ENCODE measurements at places on chromosomes 16 and 17.
A peak's percentile ranks its signal among the peaks of the same experiment; 100 is the strongest.

DNA sequence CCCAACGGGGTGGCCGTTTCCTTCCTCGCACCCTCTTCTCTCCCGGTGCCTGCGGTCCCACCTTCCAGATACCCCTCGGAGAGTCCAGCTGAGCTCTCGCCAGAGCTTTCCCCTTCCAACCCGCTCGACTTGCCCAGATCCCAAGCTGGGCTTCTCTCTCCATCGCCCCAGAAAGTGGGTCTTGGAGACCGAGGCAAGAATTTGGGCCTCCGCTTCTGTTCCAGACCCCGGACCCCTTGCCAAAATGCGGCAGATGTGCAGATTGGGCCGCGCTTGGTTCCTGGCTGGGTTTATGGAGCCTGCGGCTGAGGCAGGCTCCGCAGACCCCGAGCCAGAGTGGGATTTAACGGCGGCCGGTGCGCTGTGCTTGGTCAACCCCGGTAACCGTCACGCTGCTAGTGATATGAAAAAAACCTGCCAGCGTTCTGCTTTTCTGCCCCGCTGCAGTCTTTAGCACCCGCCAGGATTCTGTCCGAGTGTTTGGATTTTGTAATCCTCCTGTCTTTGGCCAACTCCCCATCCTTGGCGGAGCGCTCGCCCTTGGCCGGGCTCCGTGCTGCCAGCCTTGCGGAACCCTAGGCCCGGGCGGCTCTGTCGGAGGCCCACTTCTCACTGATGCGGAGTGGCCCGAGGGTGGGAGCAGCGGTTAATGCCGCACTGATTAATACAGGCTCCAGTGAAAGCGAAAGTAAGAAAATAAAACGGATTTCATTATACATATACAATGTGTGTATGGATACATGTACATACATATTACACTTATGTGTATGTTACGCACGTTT lies 754 bp upstream of the SLFN11 start:
- peaks cover 7% of the 10 kb centered on the region for H3K36me3 ChIP-seq
- H3K27ac ChIP-seq: peak overlapping the region; percentile 98
- peak overlapping the region; percentile 79 for H3K4me3 ChIP-seq
- peak; percentile 65 for DNase-seq

- no peak overlapping the region for H3K27ac ChIP-seq
- H3K4me1 ChIP-seq: peaks cover 5% of the 10 kb centered on the region
- no peaks in the 10 kb centered on the region for H3K36me3 ChIP-seq
- no peak for DNase-seq
- H3K4me3 ChIP-seq: no peak overlapping the region
- peaks cover 21% of the 10 kb centered on the region for H3K27me3 ChIP-seq
These were observed 5.7 kb upstream of the RAB40B start for GRCh38 chr17:82703935-82704865.

GRCh38 chr17:43051969-43052368 lies 26.9 kb downstream of the RND2 start:
- DNase-seq: no peak
- no peak overlapping the region for H3K27ac ChIP-seq
- H3K4me1 ChIP-seq: no peaks in the 10 kb centered on the region
- H3K27me3 ChIP-seq: no peaks in the 10 kb centered on the region

DNA sequence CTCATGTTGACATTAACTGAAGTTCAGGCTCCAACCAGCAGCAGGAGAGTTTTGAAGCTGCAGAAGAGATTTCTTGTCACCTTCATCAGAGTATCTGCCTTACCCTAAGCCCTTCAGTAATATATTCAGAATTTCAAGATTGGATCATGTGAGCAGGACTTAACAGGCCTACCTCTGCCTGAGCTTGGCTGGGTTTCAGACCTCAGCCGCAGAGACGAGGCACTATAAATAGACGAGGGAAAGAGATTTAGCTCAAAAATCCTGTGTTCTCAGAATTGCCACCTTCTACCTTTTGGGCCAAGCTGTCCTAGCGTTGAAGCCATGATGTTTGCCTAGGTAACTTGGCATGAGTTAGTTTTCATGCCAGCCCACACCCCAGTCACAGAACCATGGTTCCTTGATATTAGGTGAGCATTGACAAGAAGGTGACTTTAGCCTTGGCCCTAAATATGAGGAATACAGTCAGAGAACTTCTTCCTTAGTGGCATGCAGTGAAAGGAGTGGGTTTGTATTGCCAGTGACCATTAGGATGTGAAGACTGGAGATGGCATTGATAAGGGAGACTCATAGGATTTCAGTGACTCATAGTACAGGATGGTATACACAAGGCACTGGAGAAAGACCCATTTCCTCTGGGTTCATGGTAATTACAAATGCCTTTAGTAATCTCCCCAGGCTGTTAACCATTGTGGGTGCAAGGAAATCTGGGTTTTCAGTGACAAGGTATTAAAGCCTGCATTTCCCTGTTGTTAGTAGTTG lies 224.3 kb downstream of the MSI2 start:
- peaks cover 69% of the 10 kb centered on the region for H3K4me1 ChIP-seq
- peak overlapping the region; percentile 79 for H3K27ac ChIP-seq
- H3K27me3 ChIP-seq: no peaks in the 10 kb centered on the region
- H3K4me3 ChIP-seq: no peak overlapping the region
- no peak for DNase-seq
- H3K36me3 ChIP-seq: no peaks in the 10 kb centered on the region

GRCh38 chr16:50889746-50890145 lies 147.9 kb downstream of the CYLD start:
- H3K4me3 ChIP-seq: no peak overlapping the region
- no peak for DNase-seq
- H3K27ac ChIP-seq: no peak overlapping the region
- H3K4me1 ChIP-seq: no peaks in the 10 kb centered on the region
- H3K27me3 ChIP-seq: peaks cover 42% of the 10 kb centered on the region

GRCh38 chr17:57355090-57355859 lies 99.0 kb downstream of the MSI2 start:
- no peak for DNase-seq
- no peaks in the 10 kb centered on the region for H3K27me3 ChIP-seq
- H3K27ac ChIP-seq: peak overlapping the region; percentile 81
- no peaks in the 10 kb centered on the region for H3K36me3 ChIP-seq
- no peak overlapping the region for H3K4me3 ChIP-seq
- H3K4me1 ChIP-seq: peaks cover 64% of the 10 kb centered on the region

GRCh38 chr17:52030052-52030451 lies 128.5 kb downstream of the CA10 start:
- no peaks in the 10 kb centered on the region for H3K36me3 ChIP-seq
- no peak overlapping the region for H3K27ac ChIP-seq
- DNase-seq: no peak
- H3K4me1 ChIP-seq: no peaks in the 10 kb centered on the region
- no peaks in the 10 kb centered on the region for H3K27me3 ChIP-seq

GRCh38 chr17:32355649-32356377 lies 5.9 kb downstream of the ZNF207 start:
- H3K27me3 ChIP-seq: no peaks in the 10 kb centered on the region
- H3K4me1 ChIP-seq: peaks cover 93% of the 10 kb centered on the region
- peak overlapping the region; percentile 60 for H3K27ac ChIP-seq
- H3K36me3 ChIP-seq: peaks cover 87% of the 10 kb centered on the region
- peak overlapping the region; percentile 38 for H3K4me3 ChIP-seq
- DNase-seq: no peak

DNA sequence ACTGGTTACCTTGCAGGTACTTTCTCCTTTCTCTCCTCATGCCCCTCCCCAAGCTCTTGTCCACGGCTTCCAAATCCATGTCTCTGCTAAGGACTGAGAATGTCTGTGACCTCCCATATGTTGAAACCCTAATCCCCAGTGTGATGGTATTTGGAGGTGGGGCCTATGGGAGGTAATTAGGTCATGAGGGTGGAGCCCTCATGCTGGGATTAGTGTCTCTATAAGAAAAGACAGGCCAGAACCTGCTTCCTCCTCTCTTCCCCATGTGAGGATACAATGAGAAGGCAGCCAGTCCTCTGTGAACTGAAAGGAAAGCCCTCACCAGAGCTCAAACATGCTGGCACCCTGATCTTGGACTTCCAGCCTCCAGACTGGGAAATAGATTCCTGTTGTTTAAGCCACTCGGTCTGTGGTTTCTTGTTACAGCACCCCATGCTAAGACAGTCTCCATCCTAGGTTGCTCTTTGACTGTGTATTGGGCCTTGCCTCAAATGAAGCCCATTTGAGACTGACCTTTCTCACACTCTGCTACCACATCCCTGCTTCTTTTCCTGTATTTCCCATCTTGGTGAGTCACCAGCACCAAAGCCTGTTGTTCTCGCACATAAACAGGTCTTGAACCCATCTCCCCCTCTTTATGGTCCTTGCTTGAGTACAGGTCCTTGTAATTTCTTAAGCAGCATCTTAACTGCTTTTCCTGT lies 135.0 kb downstream of the CDK5R1 start:
- no peak for DNase-seq
- no peak overlapping the region for H3K27ac ChIP-seq
- H3K4me3 ChIP-seq: no peak overlapping the region
- H3K4me1 ChIP-seq: no peaks in the 10 kb centered on the region
- H3K36me3 ChIP-seq: no peaks in the 10 kb centered on the region
- no peaks in the 10 kb centered on the region for H3K27me3 ChIP-seq

DNA sequence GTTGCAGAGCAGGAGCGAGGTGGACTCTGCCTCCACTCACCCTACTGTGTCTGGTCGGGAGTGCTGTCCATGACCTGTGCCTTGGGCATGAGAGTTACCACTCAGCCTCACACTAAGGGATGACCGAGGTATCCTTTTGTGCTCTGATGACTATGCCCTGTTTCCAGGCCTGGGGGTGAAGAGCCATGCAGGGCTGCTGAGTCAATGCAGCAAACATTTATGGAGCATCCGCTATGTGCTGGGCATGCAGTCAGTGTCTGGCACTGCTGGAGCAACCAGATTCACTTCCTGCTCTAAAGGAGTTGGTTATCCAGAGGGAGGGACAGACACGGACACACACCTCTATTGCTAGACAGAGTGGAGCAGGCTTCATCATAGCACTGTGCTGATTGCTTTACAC lies 7.6 kb upstream of the HNF1B start:
- H3K27me3 ChIP-seq: peaks cover 84% of the 10 kb centered on the region
- no peak overlapping the region for H3K27ac ChIP-seq
- no peak for DNase-seq
- H3K4me3 ChIP-seq: no peak overlapping the region

DNA sequence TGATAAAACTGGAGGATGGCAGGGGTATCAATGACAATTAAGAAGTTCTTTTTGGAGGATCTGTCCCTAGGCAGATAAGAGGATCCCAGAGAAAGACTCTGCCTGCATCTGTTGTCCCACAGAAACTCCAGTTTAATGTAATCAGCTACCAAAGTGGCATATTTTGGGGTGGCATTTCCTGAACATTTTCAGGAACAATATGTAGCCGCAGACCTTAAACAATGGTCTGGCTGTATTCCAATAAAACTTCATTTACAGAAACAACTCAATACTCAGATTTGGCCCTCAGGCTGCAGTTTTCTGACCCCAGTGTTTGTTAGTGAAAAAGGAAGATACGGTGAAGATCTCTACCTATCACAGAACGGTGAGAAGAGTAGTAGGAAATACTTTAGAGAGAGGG lies 46.1 kb downstream of the KCNJ16 start:
- peaks cover 11% of the 10 kb centered on the region for H3K4me1 ChIP-seq
- H3K36me3 ChIP-seq: no peaks in the 10 kb centered on the region
- no peak for DNase-seq
- no peak overlapping the region for H3K4me3 ChIP-seq
- H3K27ac ChIP-seq: peak overlapping the region; percentile 25
- H3K27me3 ChIP-seq: no peaks in the 10 kb centered on the region

DNA sequence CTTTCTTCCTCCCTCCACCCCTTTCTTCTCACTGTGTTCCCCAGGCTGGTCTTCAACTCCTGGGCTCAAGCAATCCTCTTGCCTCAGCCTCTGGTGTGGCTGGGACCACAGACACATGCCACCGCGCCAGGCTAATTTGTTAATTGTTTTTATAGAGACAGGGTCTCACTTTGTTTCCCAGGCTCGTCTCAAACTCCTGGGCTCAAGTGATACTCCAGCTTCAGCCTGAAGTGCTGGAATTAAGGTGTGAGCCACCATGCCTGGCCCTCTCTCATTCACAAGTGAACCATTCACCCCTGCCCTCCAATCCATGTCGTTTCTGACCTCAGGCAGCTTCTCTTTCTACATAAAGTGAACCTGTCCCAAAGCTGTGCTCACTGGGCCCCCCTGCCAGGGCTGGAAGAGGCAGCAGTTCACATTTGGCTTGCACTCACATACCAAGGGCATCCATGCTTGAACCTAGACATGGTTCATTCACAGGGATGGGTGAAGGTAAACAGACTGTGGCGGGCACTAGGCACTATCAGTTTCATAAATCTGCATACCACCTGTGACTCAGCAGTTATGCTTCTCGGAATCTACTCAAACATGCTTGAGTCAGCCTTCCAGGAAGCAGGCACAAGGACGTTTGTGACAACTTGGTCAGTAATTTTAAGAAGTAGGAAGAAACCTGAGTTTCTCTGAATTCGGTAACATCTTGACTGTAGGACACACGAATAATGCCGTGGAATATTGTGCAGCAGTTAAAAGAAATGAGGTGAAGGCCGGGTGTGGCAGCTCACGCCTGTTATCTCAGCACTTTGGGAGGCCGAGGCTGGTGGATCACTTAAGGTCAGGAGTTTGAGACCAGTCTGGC lies 6.0 kb upstream of the RNF213 start:
- H3K36me3 ChIP-seq: peaks cover 4% of the 10 kb centered on the region
- DNase-seq: no peak
- H3K4me3 ChIP-seq: no peak overlapping the region

DNA sequence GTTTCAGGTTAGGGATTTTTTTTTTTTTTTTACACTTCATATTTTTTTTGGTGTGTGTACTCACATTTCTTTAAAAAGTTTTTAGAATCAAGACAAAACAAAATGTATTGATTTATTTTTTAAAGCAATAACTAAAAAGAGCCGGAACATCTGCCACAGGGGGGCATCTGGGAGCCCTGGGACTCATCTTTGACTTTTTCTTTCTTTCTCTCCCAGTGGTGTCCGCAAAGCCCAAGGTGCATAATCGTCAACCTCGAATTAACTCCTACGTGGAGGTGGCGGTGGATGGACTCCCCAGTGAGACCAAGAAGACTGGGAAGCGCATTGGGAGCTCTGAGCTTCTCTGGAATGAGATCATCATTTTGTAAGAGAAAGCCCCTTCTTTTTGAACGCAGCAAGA lies 36.3 kb downstream of the WWP2 start:
- H3K4me3 ChIP-seq: peak overlapping the region; percentile 45
- no peaks in the 10 kb centered on the region for H3K27me3 ChIP-seq

DNA sequence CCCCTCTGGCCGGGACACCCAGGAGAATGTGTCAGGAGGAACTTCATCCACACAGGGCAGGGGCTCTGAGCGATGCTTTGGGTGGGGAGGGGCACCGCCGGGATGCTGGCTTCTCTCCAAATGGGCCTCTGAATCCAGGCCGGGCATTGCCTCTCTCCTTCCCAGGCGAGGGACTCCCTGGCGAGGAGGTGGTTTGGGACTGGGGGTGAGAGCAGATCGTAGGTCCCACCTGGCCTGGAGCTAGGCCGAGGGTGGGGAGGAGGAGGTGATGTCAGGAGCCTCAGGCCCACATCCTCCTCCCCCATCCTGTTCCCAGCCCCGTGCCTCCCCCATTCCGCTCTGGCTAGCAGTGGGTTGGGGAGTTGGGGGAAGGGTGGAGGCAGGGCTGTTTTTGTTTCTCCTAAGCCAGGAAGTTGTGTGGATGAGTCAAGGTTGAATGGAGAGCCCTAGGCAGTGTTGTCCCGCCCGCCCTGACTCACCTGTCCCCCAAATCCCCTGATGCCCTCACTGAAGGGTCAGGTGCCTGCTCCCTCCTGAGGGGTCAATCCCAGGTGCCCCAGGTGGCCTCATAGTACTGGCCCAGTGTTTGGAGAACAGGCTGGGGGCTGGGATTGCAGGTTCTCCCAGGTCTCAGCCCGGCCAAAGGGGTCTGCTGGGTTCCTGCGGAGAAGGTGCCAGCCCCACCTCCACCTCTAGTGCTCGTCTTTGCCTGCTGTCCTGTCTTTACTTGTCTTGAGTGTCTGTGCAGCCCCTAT lies 2.8 kb downstream of the GRB7 start:
- H3K27me3 ChIP-seq: peaks cover 94% of the 10 kb centered on the region
- peaks cover 42% of the 10 kb centered on the region for H3K4me1 ChIP-seq
- H3K27ac ChIP-seq: no peak overlapping the region
- no peaks in the 10 kb centered on the region for H3K36me3 ChIP-seq
